ENCODE measurements at places on chromosomes 4 and X.

DNA sequence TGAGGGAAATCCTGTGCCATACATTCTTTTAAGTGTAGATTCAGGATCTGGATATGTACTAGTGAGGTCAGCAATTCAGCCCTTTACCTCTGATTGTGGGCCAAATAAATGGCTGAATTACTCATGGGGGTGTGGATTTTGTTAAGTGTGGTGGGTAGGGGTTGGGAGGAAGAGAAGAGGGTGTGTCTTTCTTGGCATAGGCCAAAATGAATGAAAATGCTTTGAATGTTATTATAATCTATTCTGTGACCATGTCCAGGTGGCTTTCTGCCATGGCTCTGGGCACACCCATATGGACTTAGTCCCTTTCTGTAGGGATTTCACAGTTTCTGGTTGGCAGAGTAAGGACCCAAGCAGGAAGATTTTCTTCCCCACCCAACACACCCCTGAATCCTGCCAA, 244.3 kb downstream of the CBR4 start:
- no peak for DNase-seq

GRCh38 chrX:12986886-12987285, 12.0 kb downstream of the TMSB4X start:
- no peak for DNase-seq

DNA sequence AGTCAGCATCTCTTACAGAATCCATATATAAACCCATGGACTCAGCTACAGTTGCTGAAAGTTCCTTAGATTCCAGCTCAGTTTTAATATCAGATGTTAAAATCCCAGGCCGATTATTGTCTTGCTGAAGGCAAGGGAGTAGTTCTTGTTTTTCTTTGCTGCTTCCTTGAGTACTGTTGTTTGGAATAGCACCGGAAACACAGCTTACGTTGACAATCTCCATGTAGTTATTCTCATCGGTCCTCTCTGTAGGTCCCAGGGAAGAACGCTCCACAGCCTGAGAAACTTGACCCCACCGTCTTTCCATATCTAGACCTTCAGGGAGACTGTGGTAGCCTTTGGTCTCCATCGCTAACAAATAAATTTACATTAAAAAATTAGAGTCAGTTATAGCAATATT, 5.7 kb downstream of the NR3C2 start:
- no peak for DNase-seq

GRCh38 chrX:137930533-137930932, 364.6 kb downstream of the ZIC3 start:
- no peak for DNase-seq

GRCh38 chrX:18032486-18033221, 171.6 kb upstream of the RAI2 start:
- DNase-seq: no peak

DNA sequence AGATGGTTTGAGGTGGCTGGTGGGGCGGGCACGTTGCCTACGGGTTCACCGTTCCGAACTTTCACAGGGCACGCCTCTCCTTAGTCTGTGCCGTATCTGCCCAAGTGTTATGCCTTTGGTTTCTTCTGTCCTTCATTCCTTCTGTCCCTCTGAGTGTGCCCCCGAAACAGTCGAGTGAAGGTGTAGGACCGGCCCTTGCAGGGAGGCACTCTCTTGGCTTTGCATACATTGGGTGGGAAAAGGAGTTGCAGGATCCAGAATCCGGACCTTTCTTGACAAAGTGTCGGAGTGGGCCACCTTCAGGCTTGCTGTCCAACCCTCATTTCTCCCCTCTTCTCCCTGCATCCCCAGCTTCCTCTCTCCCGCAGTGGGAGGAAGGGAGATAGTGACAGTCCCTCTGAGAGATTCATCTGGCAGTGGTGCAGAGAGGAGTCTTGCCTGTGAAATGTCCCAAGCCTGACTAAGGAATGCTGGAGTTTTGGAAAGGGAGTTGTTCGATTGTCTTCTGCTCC, 569 bp downstream of the ARFIP1 start:
- DNase-seq: no peak

- no peak for DNase-seq
Observed at GRCh38 chr4:119124352-119124751, 11.3 kb upstream of the MYOZ2 start.

GRCh38 chrX:43734444-43734843, 78.3 kb downstream of the MAOA start:
- DNase-seq: no peak

GRCh38 chr4:112704991-112705845, 68.3 kb downstream of the LARP7 start:
- DNase-seq: no peak

DNA sequence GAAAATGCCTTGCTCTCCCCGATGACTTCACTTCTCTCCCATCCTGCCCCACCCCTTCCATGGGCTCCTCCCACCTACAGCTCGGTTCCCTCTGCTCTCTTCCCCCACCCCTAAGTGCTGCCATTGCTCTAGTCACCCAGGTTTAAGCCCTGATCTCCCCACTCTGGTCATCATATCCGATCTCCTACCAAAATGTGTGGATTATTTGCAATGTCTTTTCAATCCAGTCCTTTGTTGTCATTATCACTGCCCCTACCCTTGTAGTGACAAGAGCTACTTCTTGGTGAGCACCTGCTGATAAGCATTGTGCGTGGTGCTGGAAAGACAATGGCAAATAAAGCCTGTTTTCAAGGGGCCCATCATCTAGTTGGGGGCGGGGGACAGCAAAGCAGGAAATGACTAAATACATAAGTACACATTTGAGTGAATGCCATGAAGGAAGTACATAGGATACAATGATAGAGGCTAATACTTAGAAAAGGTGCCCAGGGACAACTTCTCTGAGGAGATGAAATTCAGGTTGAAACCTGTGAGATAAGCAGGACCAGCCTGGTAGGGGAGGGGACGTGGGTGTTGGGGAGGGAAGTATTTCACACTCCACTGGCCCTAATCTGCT, 63.8 kb downstream of the DLG3 start:
- no peak for DNase-seq

DNA sequence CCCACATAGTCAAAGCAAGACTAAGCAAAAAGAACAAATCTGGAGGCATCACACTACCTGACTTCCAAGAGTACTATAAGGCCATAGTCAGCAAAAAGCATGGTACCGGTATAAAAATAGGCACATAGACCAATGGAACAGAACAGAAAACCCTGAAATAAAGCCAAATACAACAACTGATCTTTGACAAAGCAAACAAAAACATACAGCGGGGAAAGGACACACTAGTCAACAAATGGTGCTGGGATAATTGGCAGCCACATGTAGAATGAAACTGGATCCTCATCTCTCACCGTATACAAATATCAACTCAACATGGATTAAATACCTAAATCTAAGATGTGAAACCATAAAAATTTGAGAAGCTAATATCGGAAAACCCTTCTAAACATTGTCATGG, 819.3 kb upstream of the FRG1 start:
- no peak for DNase-seq

DNA sequence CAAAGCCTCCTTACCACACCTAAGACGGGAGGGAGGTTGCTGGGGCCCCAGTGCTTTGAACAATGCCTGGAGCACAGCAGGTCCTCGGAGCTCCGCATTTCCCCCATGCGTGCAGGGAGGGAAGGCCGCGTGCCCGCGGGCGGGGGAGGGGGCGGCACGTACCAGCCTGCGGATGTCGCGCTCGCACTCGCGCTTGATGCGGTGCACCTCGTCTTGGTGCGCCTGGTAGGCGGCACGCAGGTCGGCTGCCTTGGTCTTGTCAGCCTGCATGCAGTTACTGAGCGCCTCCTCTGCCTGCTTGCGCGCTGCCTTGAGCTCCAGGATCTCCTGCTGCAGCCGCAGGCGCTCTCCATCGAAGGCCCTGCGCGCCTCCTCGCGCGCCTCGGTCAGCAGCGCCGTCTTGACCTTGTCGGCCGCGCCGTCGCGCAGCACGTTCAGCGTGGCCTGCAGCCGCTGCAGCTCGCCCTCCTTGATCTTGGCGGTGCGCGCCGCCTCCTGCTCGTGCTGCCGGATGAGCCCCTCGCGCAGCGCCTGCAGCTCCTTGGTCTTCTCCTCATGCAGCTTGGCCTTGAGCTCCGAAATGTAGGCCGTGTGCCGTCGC, 87.2 kb upstream of the C4orf50 start:
- peak; percentile 49 for DNase-seq

DNA sequence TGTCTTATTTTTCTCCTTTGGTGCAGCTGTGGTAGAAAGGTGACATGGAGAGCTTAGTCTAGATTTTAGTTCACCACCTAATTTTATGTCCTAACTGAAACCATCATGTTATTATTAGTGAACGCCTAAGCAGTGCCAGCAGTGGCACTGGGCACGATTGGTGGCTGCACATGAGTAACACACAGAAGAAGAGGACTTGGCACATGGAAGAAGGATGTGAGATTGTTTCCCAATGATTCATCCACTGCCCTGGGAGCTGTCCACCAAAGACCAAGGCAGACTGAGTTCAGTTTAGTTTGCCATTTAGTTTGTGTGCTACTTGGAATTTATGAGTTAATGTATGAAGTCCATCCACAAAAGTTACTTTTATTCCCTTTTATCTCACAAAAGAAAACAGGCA, 68.1 kb upstream of the NAP1L5 start:
- DNase-seq: no peak

- no peak for DNase-seq
Observed at GRCh38 chrX:152819266-152819665, 11.3 kb downstream of the CETN2 start.

DNA sequence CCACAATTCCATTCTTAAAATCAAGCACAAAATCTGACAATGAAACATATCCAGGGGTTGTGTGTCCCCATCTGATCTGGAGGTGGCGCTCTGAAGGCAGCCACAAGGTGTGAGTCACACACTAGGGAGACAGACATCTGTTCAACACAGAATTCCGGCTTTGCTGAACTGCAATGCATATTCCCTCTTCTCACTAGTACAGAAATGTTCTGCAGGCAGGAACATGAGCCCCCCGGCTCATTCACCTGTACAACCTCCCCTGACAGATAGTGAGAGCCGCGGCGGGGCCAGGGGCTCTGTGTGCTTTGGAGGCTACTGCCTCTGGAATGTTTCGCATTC, 41.9 kb downstream of the WDR1 start:
- no peak for DNase-seq

DNA sequence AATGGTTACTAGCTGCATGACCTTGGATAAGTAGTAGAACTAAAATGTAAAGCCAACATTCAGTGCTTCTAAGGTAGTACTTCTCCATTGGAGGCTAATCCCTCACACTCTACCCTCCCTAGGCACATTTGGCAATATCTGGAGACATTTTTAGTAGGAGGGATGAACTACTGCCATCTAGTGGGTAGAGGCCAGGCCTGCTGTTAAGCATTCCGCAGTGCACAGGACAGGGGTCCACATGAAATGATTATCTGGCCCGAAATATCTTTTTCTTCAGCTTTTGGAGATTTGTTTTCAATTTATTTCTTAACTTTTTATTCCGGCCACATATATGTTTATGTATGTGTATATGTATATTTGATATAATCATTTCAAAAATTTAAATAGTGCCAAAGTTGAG, 36.0 kb upstream of the SPANXC start:
- DNase-seq: no peak

- DNase-seq: no peak
Observed at GRCh38 chr4:124278477-124278876, 434.1 kb downstream of the ANKRD50 start.

GRCh38 chrX:154531626-154532025, 15.0 kb downstream of the G6PD start:
- DNase-seq: no peak

DNA sequence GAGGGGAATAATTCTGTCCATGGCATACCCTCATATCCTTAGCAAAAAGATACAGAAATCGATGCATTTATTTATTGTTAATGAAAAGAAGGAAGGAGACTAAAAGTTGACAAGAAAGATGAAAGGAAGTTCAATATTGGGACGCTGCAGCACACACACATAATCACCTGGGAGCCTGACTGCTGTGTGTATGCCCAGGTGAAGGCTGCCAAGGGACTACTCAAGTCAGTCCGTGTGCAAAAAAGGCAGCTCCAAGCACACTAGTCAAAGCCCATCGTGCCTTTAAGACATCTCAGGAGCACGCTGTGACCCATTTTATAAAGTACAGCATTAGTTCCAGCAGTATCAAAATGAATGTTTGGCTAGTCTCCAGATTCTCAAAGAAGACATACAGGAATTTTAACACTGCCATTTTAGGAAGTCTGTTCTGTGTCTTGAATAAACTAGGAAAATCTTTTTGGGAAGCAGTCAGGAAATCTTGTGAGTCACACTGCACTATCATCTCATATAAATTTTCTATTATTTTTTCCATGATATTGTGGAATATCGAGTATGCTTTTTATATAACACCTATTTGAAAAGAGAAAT, 363.9 kb downstream of the GASK1B start:
- DNase-seq: no peak

DNA sequence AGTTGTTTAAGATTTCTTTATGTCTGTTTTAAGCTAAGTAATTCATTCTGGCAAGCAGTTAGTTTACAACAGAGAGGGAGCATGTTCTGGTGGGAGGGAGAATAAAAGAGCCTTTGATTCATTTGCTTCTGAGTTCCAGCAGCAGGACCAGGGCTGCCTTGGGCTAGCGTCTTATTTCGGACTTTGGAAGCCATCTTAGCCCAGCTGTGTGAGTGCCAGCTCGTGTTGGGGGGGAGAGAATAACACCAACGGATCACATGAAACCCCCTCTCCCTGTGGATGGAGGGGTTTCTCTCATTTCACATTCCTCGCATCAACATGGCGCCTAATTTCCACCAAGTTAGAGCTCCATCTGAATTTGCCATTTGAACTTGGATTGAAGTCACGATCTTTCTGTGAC, 7.4 kb downstream of the GAB1 start:
- no peak for DNase-seq

DNA sequence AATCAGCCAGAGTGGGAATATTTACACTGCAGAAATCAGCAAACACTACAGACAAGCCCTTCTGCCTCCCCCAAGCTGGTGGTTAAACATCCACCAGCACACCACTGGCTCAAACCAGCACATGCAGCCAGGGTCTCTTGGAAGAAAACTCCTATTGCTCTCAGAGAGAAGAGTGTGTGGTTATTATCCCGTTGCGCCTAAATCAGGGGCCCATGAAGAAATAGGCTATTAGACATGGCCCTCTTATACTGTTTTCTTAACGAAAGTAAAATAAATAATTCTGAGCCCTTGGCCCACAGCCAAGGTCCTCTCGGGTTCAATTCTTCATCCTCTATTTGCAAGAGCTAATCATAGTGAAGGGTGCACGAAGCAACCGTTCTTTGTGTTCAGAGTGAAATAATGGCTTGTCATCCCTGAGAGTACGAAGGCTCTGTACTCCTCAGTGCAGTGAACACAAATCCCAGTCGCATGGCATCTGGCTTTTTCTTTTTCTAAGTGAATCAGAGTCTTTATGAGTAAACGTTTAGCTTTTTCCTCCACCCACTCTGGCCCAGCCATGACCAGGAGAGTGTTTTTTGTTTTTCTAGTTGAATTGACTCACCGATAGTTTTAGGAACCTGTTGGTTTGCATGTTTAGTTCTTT, 33.4 kb upstream of the RBM47 start:
- peak; percentile 71 for DNase-seq

DNA sequence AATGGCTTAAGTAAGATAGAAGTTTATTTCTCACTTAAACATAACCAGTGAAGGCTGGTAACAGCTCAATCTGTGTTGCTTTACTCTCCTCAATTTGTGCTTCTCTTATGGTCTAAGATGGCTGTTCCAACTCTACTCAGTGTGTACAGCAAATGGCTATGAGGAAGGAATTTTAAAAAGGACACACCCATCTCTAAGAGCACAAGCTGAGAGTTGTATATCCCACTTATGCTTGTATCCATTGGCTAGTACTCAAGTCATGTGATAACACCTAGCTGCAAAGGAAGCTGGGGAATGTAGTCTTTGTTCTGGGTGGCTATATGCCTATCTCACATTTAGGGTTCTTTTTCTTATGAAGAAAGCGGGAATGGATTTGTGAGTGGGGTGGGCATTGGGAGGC, 63.3 kb downstream of the GPAT3 start:
- DNase-seq: no peak

- no peak for DNase-seq
Observed at GRCh38 chr4:67292636-67293035, 252.7 kb downstream of the CENPC start.

Measured in activated effector memory CD4-positive, alpha-beta T cell treated with anti-CD3 and anti-CD28 coated beads, Interleukin-2, amount 50 U/mL, for 16 hours (primary cell).